ENCODE measurements at places on chromosomes 7 and 10.

- H3K4me3 ChIP-seq = no peak overlapping the region
- no peaks in the 10 kb centered on the region for H3K4me1 ChIP-seq
- no peak overlapping the region for H3K27ac ChIP-seq
- no peak for DNase-seq
Observed at GRCh38 chr7:45230083-45230482, 72.5 kb downstream of the RAMP3 start.

DNA sequence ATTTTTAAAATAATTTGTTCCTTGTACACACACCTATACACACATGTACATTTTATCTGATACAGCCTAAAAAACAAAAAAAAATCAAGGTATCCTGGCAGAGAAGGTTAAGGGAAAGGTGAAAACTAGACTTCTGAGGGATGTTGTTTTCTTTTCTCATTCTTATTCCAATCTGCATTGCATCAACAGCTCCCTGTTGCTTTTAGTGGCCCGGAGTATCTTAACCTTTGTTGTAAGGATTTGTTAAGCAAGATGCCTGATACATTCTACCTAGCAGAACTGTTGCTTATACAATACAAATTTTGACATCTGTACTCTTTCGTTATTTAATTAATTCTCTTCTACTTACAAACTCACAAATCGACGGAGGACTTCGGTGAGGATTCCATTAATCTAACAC lies 167.4 kb downstream of the GNAI1 start:
- no peak overlapping the region for H3K4me3 ChIP-seq
- H3K27me3 ChIP-seq = peaks cover 17% of the 10 kb centered on the region
- no peak overlapping the region for H3K27ac ChIP-seq
- H3K4me1 ChIP-seq = no peaks in the 10 kb centered on the region

DNA sequence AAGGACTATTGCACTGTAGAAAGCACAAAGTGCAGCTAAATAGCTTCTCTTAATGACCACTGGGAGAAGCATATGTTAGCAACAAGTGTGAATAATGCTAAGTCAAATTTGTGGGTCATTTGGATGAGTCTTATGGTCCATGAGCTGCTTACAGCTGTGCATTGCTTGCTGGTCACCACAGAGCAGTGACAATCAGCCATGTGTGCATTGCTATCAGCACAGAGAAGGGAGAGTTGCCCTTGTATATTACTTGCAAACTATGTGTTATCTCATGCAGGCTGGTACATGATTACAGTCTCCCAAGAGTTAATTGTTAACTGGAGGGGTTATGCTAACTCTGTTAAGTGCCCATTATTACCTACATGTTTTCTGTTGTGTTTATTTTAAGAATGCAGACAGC lies 25.7 kb downstream of the MRPS33 start:
- H3K36me3 ChIP-seq = no peaks in the 10 kb centered on the region
- no peaks in the 10 kb centered on the region for H3K4me1 ChIP-seq
- no peak for DNase-seq
- no peak overlapping the region for H3K27ac ChIP-seq

DNA sequence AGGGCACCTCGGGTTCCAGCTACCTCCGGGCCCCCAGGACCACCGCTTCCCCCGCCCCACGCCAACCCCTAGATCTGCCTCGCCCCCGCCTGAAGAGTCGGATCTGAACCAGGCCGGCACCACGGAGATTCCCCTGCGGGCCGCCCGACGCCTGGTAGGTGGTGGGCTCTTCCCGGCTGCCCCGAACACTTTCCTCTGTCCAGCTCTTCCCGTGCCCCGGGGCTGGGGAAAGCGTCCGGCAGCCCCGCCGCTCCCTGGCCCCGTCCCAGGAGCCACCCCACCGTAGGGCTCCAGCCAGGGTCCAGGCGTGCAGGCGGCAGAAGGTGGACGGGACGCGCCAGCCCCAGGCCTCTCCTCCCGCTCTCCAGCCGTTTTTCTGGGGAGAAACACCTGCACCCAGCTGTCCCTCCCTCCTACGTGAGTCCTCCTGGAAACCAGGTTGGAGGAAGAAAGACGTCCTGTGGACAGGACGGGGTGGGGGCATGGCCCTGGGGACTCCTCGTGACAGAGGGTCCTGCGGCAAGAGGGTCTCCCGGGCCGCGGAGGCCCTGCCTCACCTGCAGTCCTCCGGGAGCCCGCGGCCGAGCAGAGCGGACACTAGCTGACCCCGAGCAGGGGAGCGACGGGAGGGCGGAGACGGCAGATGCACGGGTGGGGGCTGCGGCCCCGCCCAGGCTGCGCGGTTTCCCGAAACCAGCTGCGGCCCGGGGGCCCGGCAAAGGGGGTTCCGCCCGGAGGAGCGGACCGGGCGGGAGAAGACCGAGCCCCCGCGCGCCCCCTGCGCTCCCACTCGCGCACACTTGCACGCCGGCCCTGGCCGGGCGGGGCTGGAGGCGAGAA lies at the start of gene TMEM176B:
TMEM176B (minus strand) TSS at position 624 of the 840 bp plus-strand sequence. CDS start 3,795 bp downstream, outside the sequence.
- H3K36me3 ChIP-seq = no peaks in the 10 kb centered on the region
- H3K27ac ChIP-seq = no peak within 1 kb of the TSS
- H3K4me3 ChIP-seq = peak within 1 kb of the TSS; percentile 44
- no peaks in the 10 kb centered on the region for H3K4me1 ChIP-seq
- H3K27me3 ChIP-seq = peaks cover 76% of the 10 kb centered on the region

DNA sequence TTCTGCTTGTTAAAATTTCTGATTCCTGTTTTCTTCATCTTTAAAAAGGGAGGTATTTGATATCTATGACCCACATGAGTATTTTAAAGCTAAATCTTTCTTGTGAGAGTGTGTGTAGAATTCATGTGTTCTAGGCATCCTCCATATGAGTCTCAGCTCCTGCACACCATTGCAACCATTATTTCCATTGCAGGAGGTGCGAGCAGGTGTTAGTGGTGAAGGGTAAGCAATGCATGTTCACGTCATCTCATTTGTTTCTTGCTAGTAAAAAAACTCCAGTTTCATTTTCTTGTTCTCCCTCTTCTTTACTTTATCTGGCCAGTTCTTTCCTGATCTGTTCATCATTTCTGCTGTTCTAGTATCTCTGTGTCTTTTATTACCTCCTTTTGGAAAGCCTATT lies 100.5 kb downstream of the ADRA2A start:
- no peaks in the 10 kb centered on the region for H3K27me3 ChIP-seq
- no peaks in the 10 kb centered on the region for H3K36me3 ChIP-seq
- no peak overlapping the region for H3K27ac ChIP-seq
- DNase-seq = no peak
- H3K4me3 ChIP-seq = no peak overlapping the region

DNA sequence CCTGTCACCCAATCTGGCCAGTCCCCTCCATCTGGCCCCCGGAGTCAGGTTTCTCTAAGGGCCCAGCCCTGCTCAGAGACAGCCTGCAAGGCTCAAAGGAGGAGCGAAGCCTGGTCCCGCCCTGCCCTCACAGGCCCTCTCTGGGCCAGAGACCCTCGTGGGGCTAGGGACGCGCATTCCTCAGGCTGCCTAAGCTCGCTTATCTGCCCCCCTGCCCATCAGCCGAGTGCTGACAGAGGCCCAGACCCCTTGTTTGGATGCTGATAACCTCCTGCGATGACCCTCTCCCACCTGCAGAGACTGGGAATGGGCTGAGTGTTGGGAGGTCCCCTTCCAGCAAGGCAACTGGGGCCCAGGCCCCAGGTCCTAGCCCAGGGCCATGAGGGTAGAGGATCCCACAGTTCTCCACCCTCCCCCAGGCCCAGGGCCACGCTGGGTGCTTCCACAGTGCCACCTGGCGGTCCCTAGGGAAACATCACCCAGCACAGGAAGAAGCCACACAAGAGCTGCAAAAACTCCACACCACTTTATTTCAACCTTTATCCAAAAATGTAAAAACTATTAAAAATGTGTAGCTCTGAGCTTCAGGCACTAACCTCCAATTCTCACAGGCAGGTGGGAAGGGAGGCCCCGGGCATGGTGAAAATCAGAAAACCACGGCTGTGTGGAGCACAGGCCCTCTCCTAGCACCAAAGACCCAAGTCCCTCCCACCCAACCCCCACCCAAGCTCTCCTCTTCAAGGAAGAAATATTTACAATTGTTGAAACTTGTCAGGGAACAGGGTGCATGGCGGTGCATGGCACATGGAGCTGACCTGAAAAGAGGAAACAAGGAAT lies 2.2 kb downstream of the NPM3 start:
- DNase-seq = peak; percentile 86

DNA sequence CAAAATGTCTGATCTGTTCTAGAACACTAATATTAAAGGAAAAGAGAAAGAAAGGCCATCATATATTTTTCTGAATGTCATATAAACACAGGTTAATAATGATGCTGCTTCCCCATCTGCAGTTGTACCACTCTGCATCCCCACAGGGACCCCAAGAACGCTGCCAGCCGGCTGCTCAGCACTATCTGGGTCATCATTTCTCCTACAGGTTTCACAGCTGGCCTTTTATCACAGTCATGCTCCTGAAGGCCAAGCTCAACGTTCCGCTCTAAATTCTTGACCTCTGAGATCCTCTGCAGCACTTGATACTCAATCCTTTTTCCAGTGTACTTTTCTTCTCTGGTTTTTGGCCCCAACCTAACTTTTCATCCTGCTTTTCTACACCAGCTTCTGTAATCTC lies 4.8 kb downstream of the IDI1 start:
- peaks cover 37% of the 10 kb centered on the region for H3K36me3 ChIP-seq
- DNase-seq = no peak
- no peaks in the 10 kb centered on the region for H3K27me3 ChIP-seq
- peaks cover 4% of the 10 kb centered on the region for H3K4me1 ChIP-seq
- H3K27ac ChIP-seq = peak overlapping the region; percentile 60
